ENCODE measurements at places on chromosomes 2 and 18.

DNA sequence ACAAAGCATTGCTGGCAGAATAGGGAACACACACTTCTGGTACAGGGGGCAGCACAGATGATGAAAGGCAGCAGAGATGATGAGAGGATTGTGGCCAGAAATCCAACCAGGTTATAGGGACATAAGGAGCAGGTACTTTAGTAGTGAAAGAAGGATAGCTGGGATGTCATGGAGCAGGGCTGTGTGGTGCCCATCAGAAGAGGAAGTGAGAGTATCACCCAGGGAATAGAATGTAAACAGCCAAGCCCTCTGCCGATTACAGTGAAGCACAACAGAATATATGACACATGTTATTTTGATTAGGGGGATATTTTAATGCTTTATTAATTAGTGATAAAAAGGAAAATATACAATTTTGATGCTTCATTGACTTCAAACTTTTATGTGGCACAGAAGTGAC, 883.4 kb upstream of the CDH2 start:
- DNase-seq, result no peak

DNA sequence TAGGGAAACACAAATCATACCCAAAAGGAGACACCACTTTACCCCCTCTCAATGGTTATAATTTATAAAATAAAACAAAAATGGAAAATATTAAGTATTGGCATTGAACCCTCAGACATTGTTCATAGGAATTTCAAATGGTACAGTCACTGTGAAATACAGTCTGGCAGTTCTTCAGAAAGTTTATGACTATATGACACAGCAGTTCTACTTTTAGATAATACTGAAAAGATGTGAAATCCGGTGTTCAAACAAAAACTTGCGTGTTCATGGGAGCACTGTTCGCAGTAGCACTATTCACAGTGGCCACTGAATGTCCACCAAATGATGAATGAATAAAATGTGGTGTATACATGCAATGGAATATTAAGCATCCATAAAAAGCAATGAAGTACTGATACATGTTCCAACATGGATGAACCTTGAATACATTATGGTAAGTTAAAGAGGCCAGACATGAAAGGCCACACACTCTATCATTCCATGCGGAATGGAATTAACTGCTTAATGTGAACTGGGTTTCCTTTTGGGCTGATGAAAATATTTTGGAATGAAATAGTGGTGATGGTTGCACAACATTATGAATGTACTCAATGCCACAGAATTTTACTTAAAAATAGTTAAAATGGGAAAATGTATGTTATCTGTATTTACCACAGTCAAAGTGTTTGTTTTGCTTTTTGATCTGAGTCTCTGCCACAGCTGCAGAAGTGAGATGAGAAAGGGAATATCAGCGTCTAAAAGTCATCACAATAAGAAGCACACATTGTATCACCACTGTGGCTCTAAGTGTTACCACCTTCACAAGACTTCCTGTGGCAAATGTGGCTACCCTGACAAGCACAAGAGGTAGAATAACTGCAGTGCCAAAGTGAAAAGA, 864.6 kb downstream of the SUCLG1 start:
- no peak for DNase-seq

GRCh38 chr2:165472922-165473321, 3.4 kb downstream of the CSRNP3 start:
- DNase-seq, result no peak

DNA sequence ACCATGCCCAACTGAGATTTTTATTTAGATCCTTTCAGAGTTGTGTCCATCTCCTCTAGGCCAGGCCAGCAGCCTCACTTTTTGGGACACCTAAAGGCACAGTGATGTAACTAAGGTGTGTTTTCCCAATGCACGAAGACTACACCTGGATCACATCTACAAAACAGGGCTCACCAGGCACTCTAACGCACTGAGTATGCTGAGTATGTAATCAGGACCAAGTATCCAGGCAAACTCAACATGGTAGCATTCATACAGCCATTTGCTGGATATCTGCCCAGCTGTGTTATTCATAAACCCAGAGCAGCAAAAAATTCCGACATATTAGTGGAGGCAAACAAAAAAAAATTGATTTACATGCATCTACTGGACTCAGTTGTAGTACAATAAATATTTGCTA, 33.8 kb downstream of the LPIN2 start:
- DNase-seq, result no peak

GRCh38 chr18:79855147-79855933, 57.6 kb downstream of the KCNG2 start:
- no peak for DNase-seq

Measured in RWPE1 (cell line).